GM06990 (cell line): ENCODE measurements at places on chromosomes 11 and 22.

DNA sequence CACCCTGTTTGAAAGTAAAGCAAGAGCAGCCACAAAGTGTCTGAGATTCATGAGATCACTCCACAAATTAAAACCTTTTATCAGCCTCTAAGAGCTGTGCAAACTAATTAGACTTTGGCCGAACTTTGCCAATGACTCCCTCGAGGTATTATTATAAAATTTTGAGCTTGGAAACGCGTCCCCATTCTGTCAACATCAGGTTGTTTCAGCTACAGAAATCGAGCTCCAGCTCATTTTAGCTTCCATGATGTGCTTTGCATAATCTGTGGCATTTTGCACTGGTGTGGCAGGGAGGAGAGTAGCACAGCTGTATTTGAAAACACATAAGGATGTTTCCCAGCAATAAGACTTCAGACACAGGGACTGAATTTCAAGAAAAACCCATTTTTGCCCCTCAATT is 872.2 kb downstream of the NTM start:
- DNase-seq, result no peak

DNA sequence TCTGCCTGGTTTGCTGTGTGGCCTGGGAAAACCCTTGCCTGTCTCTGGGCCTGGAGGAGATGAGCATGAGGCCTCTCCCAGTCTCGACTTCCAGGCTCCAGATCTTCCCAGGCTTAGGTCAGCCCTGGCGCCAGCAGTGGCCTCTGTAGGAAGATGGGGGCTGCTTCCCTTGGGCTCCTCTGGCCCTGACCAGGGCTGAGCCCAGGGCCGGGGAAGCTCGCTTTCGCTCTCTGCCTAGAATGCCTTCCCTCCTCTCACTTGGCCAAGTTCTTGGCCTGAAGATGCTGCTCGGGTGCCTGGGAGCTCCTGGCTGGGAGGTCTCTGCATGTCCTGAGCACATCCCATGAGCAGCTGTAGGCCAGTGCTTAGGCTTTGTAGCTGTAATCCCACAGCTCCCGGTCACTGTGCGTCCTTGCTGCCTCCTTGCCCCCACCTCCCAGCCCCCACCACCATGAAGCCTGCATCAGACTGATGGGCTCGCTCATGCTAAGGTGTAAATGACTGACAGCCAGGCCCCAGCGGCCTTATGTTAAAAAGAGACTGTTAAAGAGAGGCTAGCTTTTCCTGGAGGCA is 25.5 kb downstream of the SHISAL1 start:
- DNase-seq, result no peak

DNA sequence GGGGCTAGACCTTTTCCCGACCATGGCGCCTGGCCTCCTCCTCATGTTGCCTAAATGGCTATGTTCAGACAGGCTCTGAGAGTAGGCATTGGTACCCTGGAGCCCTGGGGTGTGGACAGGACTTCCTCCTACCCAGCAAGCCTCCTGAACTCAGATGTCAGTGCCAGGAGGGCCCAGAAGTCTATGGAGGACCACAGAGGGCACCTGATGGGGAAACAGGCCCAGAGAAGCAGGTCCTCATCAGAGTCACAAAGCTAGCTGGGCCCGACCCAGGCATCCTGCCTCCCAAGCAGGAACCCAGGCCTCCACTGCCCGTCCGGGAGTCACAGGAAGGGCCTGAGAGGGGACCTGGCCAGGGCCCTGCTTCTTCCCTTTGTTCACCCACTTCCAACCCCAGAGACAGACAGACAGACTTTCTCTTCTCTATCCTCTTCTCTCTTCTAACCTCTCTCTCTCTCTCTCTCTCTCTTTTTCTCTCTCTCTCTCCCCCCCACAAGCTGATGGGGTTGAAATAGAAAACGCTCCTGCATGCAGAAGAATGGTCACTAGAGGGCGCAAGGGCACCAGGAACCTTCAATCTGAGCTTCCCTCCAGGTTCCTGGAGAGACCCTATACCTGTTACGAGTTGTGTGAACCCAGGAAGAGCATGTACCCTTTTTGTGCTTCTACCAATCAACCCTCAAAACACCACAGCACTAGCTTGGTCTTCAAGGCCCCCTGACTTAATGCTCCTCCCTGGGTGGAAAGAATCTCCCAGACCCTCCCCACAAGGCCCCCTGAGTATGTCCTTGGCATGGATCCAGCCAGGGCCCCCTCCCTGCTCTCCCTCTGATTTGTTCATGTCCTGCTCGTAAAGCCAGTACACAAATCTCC is 27.1 kb downstream of the ARAP1 start:
- DNase-seq, result no peak

GRCh38 chr22:17865183-17866055 is 91.2 kb upstream of the BID start:
- no peak for DNase-seq
